Heart left ventricle (tissue), 16 donors: ENCODE measurements at places on chromosomes 7 and 10. TPM values are rescaled to one million over a fixed set of nuclear protein-coding genes. Genes with fewer than 3 reads are reported as not detected.

KDM7A gene
- polyA plus RNA-seq, result 5.9 TPM

GRCh38 chr7:101733713-101734475 is 83.5 kb upstream of the CUX1 start:
- no peak for DNase-seq

GRCh38 chr10:120095875-120096274 is 203.3 kb downstream of the SEC23IP start:
- DNase-seq, result no peak

DNA sequence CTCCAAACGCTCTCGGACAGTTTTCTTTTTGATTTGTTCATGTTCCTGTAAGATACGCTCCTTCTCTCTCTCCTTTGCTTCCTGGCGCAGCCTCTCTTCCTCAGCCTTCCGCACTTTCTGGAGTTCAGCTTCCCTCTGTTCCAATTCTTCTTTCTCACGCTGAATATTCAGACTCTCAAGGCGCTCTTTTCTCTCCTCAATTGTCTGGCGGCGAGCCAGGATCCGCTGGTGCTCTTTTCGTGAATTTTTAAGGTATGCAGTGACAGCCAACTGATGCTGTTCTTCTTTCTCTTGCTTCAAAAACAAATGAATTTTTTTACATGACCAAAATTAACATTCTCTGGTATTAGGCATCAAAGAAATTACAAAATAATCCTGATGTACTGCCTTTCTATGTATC is 22.6 kb downstream of the EIF3A start:
- DNase-seq, result no peak

PRLHR gene
- polyA plus RNA-seq, result not detected

GRCh38 chr10:86202226-86202735 is 164.3 kb downstream of the GRID1 start:
- DNase-seq, result no peak

- DNase-seq, result no peak
Measured at GRCh38 chr7:66190504-66190857, 14.7 kb upstream of the TPST1 start.

FBH1 gene
- polyA plus RNA-seq, result 84.4 TPM

DNA sequence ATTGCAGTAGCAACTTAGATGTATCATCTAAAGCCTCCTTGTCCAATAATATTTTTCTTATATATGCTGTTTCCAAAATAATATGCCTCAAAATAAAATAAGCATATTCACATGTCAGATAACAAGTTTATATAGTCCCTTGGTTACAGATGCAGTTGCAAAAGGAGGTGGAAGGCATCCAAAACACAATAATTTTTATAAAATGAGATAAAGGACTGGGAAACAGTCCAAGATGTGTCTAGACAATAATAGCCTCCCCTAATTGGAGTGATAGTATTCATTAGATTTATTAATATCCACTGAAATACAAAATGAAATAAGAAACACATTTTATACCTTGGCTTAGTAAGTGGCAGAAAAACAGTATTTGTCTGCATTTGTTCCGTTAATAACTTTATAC is 30.3 kb downstream of the BCAP29 start:
- no peak for DNase-seq

GRCh38 chr10:86349474-86349873 is 17.1 kb downstream of the GRID1 start:
- DNase-seq, result peak; percentile 20

PDE6C gene
- not detected for polyA plus RNA-seq

GRCh38 chr10:86310702-86311101 is 55.9 kb downstream of the GRID1 start:
- DNase-seq, result no peak

- DNase-seq, result no peak
Measured at GRCh38 chr10:61760943-61761824, 98.5 kb downstream of the CABCOCO1 start.

TMEM176A gene
- 10.2 TPM for polyA plus RNA-seq

SORCS1 gene
- polyA plus RNA-seq, result 0.36 TPM

- no peak for DNase-seq
Measured at GRCh38 chr7:48380921-48381320, 209.7 kb downstream of the ABCA13 start.

- DNase-seq, result peak; percentile 40
Measured at GRCh38 chr10:67079126-67079525, 153.3 kb downstream of the LRRTM3 start.

DNA sequence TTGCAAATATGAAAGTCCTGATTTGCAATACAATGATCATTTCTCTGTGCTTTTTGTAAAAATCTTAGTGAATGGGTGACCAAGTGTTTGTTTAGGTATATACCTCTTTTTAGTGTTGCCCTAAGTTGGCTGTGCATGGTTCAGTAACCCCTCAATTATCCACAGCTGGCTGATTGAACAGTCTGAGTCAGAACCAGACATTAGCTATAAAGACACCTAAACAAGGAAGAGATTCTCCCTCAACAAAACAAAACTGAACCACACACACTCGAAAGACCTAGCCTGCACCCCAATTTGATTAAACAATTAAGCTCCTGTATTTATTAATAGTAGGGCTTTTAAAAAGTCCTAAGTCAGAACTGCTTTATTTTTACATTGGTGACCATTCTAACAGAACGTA is 2.8 kb downstream of the RSBN1L start:
- DNase-seq, result no peak

ARMC3 gene
- not detected for polyA plus RNA-seq

- no peak for DNase-seq
Measured at GRCh38 chr10:79982362-79982800, 33.5 kb upstream of the SFTPD start.

DNA sequence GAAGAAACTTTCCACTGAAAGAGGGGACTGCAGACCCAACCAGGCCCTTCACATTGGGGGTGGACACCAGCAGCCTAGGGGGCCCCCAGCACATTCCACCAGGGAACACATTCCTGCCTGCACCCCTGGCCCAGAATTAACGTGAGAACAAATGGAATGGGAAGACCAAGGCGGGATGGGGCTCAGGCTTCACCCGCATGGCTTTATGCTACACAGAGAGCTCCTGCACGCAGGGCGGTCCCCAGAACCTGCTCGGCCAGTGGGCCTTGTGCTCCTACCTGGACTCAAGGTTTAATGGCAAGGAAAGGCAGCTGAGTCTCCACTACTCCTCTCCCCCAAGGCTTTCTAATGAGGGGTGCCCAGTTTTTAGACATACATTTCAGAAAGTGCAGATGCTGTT is 146.3 kb upstream of the GPR26 start:
- no peak for DNase-seq

CHN2 gene
- polyA plus RNA-seq, result 47.1 TPM

DNA sequence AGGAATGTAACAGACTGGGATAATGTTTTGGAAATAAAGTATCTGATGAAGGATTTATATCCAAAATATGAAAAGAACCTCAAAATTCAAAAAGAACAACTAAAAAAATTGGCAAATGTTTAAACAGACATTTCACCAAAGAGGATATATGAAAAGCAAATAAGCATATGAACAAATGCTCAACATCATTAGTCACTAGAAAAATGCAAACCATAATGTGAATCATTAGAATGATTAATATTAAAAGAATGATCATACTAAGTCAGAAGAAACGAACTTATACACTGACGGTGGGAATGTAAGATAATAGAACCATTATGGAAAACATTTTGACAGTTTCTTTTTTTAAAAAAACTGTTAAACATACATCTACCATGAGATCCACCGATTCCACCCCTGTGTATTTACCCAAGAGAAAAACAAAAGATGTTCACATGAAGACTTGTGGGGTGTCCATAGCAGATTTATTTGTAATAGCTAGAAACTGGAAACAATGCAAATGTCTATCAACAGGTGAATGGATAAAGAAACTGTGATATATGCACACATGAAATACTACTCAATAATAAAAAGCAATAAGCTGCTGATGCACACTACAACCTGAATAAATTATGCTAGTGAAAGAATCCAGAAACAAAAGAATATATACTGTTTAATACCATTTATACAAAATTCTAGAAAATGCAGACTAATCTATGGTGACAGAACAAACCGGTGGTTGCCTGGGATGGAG is 35.7 kb downstream of the PRKG1 start:
- DNase-seq, result no peak

DNA sequence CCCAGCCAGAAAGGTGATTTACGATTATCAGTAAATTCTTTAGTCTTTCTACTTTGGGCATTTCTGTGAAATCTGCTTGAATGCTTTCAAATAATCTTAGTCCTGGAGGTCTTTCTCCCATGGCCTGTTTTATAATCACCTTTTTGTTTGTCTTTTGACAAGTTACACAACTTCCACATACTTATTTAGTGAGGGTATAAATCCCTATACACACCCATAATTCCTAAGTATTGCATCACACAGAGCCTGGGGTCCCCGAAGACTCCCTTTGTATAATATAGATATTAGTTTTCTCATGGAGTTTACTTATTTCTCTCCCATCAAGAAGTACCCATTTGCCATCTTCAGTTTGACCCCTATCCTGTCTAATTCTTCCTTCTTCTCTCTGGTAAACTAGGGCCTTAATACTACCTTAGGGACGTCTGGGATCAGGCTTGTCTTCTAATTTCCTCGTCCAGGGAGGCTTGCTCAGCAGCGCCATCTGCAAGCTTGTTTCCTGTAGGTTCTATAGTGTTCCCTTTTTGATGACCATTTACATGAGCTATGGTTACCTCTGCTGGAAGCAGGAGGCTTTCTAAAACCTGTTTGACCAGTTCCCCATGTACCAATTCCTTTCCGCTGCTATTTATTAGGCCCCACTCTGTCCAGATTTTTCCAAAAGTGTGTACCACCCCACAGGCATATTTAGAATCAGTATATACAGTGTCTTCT is 8.1 kb downstream of the DNAH11 start:
- no peak for DNase-seq

SLC26A5 gene
- not detected for polyA plus RNA-seq

DNA sequence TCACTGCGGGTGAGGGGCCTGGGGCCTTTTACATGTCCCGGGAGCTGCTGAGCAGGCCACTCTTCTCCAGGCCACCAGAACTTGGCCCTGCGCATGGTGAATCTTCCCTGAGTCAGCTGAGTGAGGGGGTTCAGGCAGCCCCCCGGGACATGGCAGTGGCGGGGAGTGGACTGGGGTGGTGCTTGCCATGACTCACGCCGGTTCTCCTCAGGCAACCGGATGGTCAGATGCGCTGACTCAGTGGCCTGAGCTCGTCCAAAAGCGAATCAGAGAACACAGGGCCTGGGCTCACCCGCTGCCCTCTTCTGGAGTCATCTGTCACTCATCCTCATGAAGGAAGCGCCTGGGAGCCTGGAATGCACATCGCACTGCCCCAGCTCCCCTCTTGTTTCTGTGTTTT is 33.5 kb downstream of the HTRA1 start:
- no peak for DNase-seq

DNA sequence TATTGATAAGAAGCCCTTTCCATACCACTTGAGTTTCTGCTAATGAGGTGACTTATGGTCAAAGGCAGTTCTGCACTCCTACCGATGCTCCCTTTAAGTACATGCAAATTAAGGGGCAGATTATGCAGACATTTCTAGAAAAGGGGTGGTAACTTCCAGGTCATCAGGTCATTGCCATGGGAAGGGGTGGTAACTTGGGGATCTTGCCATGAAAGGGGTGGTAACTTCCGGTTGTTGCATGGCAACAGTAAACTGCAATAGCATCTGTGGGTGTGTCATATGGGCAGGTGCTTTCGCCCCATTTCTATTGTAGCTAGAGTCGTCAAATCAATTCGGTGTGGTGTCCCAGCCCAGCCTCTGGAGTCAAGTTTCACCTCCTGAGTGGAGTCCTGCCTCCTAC is 150.9 kb downstream of the UBE2H start:
- no peak for DNase-seq

- no peak for DNase-seq
Measured at GRCh38 chr10:114471906-114472876, 67.9 kb upstream of the AFAP1L2 start.

- DNase-seq, result no peak
Measured at GRCh38 chr10:21213381-21213780, 312.1 kb downstream of the SKIDA1 start.

AMZ1 gene
- 0.01 TPM for polyA plus RNA-seq

GRCh38 chr7:47584536-47584895 is 2.6 kb upstream of the TNS3 start:
- DNase-seq, result no peak

CCL26 gene
- polyA plus RNA-seq, result 0.53 TPM

GRCh38 chr10:13813550-13813949 is 226.8 kb downstream of the PRPF18 start:
- DNase-seq, result no peak

GRCh38 chr10:6885284-6885683 is 305.2 kb upstream of the PRKCQ start:
- no peak for DNase-seq

- DNase-seq, result no peak
Measured at GRCh38 chr7:43592326-43592725, 9.4 kb downstream of the STK17A start.

GALNT17 gene
- 27.7 TPM for polyA plus RNA-seq

IFIT1B gene
- not detected for polyA plus RNA-seq
